Posterior vena cava (tissue), 2 donors: ENCODE measurements at places on chromosomes 3 and 15. TPM values are rescaled to one million over a fixed set of nuclear protein-coding genes. Genes with fewer than 3 reads are reported as not detected.

DNA sequence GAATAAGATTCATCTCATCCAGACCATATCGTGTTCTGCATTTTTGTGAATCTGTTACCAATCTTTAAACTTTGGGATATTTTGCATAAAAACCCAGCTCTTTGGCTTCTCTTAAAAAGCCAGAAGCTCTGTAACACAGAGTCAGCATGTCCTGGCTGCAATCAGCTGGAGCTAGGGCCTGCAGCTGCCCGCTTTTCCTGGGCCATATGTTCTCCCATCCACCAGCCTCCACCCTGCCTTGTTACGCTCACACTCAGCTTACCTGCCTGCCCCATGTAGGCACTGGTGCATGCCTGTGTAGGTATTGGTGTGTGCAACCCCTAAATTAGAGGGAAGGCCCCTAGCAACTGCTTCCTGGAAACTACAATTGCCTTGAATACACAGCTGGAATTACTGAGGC, 48.2 kb downstream of the CRYGS start:
- DNase-seq, result no peak

DNA sequence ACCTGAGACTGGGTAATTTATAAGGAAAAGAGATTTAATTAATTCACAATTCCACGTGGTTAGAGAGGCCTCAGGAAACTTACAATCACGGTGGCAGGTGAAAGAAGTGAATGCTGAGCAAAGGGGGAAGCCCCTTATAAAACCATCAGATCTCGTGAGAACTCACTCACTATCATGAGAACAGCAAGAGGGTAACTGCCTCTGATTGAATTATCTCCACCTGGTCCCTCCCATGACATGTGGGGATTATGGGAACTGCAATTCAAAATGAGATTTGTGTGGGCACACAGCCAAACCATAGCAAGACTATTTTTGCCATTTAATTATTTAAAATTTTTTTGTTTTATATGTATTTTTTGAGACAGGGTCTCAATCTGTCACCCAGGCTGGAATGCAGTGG, 27.0 kb upstream of the KCTD6 start:
- no peak for DNase-seq

The LDHAL6B gene
- total RNA-seq, result not detected

DNA sequence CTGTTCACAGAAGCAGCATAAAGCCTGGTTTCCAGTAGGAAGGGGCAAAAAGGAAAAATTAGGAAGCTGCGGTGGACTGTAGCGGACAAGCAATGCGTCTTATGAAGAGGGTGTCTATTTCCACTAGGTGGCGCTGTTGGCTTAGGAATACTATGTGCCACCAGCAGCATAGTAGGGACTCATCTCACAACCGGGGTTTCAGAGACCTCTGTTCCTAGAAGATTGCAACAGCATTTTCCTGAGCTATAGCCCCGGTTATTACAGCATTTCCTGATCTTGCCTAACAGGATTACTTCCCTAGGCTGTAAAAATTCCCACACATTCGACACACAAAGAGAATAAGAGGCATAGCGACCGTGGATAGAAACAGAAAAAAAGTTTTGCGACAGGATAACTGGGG, 683.0 kb downstream of the TBL1XR1 start:
- no peak for DNase-seq

DNA sequence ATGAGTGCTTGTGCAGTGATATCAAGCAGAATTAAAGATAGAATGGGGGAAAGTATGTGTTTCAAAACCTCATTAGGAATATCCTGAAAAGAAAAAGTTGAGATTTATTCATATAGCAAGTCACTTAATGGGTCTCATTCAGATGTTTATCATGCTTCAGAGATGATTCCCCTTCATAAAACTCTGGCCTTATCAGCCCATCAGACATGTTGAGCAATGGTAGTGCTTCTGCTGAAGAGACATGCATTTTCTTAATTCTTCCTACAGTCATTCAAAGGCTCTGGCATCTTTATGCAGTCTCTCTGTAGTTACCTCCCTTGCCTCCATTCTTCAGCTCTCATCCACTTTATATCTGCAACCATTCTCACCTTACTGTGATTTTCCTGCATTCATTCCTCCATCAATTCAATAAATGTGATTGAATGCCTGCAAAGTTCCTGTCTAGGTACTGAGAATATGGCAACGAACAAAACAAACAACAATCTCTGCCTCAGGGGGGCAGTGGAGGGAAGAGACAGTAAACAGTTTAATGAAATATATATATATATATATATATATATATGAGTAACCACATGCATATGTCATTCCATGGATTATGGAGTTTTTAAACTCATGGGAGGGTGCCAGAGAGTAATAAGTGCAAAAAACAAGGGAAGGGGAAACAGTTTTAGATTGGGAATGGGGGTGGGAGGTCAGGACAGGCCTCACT, 138.5 kb downstream of the NECTIN3 start:
- no peak for DNase-seq
